ENCODE measurements at places on chromosomes 12 and 14.
A peak's percentile ranks its signal among the peaks of the same experiment; 100 is the strongest.

DNA sequence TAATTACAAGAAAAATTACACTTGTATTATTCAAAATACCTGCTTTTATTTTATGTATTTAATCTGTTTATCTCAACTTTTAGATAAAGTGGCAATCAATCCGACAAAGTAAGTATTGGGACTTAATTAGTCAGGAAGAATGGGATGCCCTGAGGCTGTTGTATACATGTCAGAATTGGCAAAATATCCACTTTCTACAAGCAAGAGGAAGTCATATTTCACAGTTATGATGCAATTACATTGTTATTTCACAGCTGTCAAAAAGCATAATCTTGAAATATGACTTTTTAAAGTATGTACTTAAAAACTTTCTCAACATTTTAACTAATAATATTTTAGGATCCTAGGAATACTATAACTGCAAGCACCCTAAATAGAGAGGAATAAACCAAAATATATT, 357.1 kb upstream of the MGAT4C start:
- no peak for DNase-seq

- no peak for DNase-seq
Measured at GRCh38 chr12:97977870-97978405, 515.3 kb downstream of the RMST start.

DNA sequence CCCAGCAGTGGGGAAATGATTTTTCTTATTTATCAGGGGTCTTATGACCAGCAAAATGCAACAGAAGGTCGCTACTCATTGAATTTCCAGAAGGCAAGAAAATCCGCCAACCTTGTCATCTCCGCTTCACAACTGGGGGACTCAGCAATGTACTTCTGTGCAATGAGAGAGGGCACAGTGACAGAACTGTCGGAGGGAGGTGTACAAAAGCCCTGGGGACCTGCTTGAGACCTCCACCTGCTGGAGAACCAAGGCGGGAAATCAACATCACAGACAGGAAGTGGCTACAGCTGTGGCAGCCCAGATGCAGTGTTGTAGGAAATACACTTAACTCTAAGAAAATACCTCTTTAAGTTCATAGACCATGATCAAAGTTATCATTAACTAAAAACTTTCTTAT, 250.9 kb upstream of the OR4E1 start:
- DNase-seq: no peak

DNA sequence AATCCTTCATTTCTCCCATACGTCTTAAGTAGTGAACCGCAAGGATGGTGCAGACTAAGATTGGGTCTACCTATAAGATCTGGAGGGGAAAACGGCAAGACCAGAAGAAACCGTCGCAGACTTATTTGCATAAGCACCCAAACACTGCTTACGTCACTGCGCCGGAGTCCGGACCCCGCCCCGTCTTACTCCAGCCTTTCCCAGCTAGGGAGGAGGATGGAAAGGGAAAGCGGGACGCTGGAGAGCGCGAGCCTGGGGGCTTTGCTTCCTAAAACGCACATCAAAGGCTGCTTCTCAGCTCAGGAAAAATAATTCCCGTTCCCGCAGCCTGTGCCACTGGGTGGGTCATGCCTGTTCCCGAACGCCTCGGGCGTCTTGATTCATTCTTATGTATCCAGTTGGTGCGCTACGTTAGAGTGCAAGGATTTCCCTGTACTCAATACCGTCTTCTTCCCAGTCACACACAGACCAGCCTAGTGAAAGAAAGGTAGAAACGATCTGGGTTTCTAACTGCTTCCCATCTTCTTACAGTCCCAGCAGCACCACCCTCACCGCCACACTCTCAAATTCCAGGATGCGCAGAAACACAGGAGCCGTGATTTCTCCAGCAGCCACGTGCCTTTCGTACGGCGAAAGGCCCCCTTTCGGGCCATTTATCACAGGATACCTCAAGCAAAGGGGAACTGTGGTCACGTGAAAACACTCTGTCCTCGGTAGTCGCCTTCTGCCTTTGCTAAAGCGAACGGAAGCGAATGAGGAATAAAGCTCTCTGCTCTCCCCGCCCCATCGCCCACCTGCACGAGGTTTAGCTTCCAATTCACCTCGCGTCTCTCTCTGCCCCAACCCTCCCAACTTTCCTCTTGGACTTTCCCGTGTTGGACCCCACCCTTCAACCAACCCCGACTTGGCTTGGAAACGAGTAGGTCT, 1.1 kb downstream of the SLC6A15 start:
- peak; percentile 63 for DNase-seq

GRCh38 chr12:17017402-17017801, 411.4 kb upstream of the LMO3 start:
- no peak for DNase-seq

DNA sequence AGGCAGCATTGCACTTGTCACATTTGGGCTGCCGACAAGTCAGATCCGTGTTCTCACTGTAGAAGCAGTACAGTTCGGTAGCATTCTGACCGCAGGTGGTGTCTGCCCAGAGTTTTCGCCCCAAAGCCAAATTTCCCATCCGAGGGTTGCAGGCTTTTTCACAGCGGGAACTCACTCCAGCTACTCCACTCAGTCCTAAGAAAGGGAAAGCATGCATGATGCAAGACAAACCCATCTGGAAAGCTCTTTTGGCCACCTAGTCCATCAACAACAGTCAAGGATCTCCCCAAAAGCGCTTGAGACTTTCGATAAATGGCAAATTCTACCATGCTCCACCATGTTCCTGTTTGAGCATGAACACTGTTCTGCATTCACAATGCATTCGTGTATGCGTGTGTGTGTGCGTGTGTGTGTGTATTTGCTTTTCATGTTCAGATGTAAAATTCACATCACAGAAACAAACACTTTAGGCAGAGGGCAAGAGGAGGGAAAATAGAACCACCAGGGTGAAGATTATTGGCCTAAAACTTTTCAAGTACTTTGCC, 3.2 kb downstream of the NTN4 start:
- DNase-seq: no peak
